ENCODE measurements at places on chromosomes 3 and 15.

DNA sequence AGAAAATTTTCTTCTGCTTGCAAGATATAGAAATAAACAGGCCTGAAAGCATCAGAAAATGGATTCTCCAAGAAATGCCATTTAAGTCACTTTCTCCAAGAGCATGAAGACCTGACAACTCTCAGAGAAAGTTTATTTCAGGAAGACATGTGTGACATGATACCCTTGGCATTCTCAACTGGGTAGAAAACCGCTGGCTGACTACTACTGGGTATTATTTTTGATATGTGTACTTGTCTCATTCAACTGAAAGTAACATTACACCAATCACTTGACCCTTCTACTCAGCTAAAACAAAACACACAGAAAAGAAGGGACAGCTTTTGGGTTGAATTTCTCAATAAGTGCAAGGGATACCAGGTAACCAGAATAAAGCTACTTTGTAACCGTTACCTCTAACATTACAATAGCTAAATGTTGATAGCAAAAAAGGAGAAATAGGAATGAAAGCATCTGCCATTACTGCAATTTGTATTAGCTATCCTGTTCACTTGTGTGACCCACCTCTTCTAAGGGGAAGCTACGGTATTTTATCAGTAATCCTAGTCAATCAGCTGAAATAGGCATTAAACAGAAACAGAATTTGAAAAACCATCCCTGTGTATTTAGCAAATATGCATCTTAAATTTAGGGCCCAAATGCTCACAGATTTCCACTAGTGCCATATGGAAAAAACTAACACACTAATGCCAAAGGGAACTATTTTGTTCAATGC is 7.3 kb downstream of the TRA2B start:
- DNase-seq: no peak

DNA sequence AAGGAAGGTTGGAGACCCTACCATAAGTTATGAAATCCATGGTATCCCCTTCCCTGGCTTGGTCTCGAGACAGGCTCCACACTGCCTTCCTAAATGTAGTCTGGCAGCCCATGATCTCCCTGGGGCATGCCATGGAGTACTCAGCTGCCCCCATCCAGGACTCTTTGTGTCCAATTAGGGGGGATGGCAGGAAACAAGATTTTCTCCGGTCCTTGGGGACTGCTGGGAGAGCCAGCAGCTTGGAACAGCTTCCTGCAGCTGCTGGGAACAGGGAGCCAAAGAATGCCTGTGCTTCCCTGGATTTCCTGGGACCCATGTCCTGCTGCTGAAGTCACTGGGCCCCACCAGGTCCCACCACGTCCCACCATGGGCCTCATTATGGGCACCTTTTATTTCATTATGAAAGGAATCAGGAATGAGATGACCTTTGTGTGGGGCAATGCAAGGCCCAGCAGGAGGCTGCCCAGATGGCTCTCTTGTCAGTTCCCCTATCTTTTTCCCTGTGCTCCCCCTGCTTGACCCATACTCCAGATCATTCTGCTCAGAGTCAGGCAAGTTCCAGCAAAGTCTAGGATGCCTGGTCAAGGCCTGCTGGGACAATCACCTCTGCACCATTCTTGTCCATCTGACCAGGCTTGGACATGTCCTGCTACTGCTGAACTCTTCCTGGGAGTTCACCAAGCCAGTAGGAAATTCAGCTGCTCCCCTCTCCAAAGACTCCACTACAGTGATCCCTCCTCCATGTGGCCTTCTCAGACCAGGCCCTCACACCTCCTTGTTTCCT is 15.0 kb upstream of the DAG1 start:
- no peak for DNase-seq

- DNase-seq: no peak
Measured at GRCh38 chr3:184218814-184219213, 10.6 kb upstream of the VWA5B2 start.

DNA sequence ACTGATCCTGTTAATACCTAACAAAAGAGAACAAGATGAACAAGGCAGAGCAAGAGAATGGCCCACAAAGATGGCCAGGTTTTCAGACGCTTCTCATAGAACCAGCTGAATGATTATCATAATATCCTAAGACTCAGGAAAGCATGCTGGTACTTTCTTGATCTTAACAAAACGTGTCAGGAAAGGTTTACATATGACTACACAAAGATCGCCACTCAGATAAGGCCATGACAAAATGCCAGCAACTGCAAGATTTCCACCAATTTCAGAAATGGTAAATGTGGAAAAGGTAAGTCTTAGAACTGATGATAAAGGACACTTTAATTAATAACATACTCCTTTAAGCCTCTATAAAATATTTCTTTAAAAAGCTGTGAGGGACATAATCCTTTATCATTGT is 108.8 kb downstream of the DLG1 start:
- DNase-seq: no peak

- no peak for DNase-seq
Measured at GRCh38 chr3:195903950-195904290, 4.4 kb downstream of the TNK2 start.

GRCh38 chr3:42780892-42781700 is 8.0 kb upstream of the CCDC13 start:
- DNase-seq: peak; percentile 17

- no peak for DNase-seq
Measured at GRCh38 chr3:62665627-62666437, 209.4 kb downstream of the CADPS start.

- DNase-seq: no peak
Measured at GRCh38 chr15:67505675-67506572, 15.0 kb upstream of the C15orf61 start.

DNA sequence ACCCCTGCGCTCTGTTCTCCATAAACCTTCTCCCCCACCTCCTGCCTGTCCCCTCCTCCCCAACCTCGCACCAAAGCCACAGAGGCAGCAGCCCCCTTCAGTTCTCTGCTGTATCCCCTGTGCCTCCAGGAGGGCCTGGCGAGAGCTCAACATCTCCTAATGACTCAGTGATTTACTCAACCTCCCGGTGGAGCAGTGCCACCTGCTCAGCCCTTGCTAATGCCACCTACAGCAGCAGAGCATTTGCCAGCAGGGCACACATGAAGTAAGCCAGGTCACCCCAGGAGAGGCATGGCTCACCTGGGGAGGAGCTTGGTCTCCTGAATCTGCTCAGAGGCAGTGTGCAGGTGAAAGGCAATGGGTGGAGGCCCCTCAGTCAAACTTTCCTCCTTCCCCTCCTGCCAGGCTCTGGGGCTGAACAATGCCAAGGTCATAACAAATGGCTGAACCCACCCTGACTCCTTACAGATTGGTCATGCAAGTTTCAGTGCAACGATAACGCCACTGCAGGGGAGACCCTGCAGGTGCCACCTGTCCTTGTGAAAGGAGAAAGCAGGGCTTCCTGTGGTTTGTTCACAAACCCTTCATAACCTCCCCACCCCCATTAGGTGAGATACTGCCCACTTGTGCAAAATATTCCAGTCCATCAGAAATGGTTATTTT is 19.8 kb downstream of the TRPM1 start:
- no peak for DNase-seq

- DNase-seq: no peak
Measured at GRCh38 chr3:50428007-50428633, 68.8 kb upstream of the TMEM115 start.

DNA sequence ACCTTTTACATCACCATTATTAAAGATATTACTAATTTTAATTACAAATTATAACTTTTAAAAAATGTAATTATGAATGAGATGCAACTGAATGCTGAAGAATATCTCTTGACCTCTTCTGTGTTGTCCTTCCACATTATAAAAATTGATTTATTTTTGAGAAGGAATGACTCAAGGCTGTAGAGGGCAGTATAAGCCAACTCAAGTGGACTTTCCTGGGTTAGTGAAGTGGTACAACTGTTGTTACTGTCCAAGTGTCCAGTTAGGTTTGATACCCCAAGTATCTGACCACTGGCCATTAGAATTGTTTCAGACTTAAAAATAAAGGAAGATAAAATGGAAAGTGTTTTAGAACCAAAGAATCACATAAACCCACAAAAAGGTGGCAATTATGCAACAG is 51.9 kb downstream of the BBX start:
- no peak for DNase-seq

GRCh38 chr3:161108840-161109239 is 3.7 kb upstream of the B3GALNT1 start:
- no peak for DNase-seq

- no peak for DNase-seq
Measured at GRCh38 chr3:67018789-67019526, 20.9 kb downstream of the KBTBD8 start.

DNA sequence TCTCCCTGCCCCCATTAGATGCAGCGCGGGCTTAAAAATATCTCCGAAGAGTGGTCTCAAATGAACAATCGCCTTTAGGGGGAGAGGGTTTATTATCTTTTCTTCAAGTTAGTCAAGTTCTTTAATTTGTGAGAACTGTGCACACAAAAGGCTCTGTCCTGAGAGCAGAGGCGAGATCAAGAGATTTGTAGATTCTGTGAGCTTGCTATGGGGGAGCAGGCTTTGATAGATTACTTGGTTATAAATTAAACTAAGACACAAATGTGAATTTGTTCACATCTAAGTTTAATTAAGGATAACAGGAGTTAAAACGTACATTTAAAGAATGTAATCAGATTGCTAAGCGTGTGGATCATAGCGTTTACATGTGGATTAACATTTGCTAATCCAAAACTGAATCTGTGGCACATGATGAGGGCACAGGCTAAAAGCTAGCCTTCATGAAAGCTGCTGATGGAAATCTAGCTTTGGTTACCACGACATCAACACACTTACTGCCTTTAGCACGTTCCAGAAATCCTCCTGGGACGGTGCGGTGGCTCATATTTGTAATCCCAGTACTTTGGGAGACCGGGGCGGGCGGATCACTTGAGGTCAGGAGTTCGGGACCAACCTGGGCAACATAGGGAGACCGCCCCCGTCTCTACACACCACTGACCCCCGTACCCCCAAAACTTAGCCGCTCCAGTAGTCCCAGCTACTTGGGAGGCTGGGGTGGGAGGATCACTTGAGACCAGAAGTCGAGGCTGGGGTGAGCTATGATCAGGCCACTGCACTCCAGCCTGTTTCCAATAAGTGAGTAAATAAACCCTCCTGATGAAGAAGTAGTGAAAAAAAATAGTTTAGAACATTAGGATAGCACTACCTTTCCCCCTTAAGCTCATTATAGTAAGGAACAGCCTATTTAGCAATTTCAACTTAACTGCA is 1.0 kb upstream of the PRTG start:
- DNase-seq: no peak

GRCh38 chr15:77482570-77482969 is 61.9 kb downstream of the HMG20A start:
- DNase-seq: no peak

DNA sequence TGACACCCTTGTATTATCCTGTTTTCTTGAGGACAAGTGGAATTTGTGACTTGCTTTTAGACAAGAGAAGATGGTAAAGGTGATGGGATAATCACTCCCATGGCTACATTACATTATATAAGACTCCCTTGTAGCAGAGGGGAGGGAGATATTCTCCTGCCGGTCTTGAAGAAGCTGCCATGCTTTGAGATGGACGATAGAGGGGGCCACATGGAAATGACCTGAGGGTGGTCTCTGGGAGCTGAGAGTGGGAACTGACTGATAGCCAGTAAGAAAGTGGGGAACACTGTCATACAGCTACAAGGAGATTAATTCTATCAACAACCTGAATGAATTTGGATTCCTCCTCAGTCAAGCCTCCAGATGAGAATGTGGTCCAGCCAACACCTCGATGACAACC is 540.1 kb downstream of the NTRK3 start:
- DNase-seq: no peak

DNA sequence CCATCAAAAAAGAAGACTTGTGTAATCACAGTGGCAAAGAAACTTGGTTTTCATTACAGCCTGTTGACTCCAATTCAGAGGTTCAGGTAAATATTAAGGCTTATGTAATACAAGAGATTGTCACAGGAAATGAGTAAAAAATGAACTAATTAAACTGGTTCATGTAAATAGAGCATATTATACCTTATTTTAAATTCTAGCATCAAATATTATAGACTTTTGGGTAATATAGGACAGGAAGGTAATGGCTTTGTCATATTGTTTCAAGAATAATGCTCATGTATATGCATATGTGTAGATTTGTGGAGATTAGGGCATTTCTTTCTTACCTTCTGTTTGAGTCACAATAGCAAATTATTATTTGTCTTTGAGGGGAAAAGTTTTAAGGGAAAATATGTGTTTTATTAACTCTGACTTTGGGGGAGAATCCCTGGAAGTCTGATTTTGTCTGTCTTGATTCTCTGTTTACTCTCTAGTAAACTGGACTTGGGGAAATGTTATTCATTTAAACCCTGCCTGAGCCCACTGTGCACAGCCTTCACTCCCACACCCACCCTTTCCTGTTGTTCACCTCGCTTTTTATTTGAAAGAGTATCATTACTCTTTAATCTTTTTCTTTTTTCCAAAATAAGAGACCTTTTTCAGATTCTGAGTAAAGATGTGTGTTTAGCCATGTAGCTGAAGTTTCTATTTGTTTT is 43.0 kb downstream of the RASA2 start:
- DNase-seq: peak; percentile 12

DNA sequence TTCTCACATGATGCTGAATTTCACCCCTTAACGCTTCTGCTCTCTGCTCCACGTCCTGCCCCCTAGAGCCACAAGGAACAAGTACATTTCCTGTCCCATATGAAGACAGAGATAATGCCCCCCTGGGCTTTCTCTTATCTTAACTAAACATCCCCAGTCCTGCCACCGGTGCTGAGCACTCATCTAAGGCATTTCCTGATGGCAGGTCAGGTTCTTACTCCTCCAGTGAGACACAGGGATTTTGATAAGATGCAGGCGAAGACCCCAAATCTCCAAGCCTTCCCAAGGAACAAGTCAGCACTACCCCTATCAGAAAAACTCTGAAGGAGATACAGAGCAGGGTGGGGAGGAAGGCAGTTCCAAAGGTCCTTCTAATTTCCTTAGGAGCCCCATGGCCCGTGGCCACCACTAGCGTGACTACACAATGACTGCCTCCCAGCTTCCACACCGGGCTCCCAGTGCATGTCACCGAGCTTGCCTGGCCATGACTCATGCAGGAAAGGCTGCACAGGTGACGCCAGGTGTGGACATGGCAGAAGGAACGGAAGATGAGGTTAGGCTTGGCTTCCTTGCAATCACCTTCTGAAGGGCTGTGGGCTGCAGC is 152.9 kb downstream of the XXYLT1 start:
- DNase-seq: no peak

DNA sequence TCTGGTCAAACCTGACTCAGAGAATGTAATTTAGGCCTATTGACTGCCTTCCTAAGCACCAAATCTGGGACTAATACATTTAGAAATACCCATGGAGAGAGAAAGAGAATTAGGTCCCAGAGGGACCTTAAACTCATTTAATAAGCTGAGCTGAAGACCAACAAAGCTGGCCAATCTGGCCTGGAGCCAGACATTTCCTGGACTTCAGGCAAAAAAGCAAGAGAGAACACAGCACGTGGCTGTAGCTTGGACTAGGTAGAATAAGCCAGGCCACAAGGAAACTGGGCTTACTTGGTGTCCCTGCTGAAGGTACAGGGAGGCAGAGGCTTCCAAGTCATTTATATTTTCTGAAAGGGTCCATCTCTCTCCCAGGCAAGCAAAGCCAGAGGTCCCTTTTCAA is 88.1 kb downstream of the RTP4 start:
- no peak for DNase-seq

GRCh38 chr15:91950631-91951329 is 97.3 kb downstream of the SLCO3A1 start:
- DNase-seq: no peak
